NCI-H446 treated with DMSO at 0.1 percent for 48 hours (cell line): ENCODE measurements at places on chromosomes 12 and 14.

GRCh38 chr12:104608998-104609397 lies 152.2 kb downstream of the CHST11 start:
- DNase-seq, result peak; percentile 85

GRCh38 chr14:68696266-68696665 lies 96.6 kb downstream of the ZFP36L1 start:
- no peak for DNase-seq

GRCh38 chr12:80313209-80313608 lies 130.8 kb upstream of the PTPRQ start:
- DNase-seq, result no peak

- DNase-seq, result no peak
Observed at GRCh38 chr14:63510538-63510937, 32.6 kb downstream of the PPP2R5E start.

DNA sequence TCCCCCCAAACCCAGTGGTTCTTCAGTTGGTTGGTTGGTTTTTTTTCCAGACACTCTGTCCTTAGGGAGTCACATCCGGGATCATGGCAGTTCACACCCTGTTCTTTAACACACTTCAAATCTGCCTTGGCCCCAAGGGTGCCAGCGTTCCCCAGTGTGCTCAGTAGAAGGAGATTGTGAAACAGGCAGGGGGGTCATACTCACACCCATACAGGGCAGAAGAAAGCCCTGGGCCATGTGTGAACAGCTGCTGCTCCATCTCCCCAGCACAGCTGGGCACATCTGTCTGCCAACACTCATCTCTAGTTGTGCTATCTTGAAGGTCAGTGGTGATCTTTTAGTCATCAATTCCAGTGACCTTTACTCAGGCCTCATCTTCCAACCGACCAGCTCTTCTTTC lies 64.4 kb upstream of the FUT8 start:
- no peak for DNase-seq

DNA sequence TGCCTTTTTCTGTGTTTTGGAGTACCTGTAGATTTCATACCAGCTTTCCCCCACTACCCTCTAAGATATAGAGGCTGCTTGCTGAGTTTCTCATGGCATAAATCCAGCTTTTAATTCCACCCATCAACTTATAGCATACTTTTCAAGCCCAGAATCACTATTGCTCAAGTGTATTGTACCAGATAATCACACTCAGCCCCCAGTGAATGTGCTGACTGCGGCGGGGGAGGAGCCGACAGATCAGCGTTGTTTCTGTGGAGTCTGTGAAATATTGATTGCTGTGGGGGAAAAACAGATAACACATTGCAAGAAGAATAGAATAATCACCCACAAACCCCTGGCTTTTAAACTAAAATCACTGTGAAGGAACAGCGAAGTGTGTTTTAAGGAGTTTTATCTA lies 296.1 kb downstream of the TMEM132D start:
- DNase-seq, result no peak

- DNase-seq, result no peak
Observed at GRCh38 chr14:78292003-78292402, 121.8 kb downstream of the NRXN3 start.

DNA sequence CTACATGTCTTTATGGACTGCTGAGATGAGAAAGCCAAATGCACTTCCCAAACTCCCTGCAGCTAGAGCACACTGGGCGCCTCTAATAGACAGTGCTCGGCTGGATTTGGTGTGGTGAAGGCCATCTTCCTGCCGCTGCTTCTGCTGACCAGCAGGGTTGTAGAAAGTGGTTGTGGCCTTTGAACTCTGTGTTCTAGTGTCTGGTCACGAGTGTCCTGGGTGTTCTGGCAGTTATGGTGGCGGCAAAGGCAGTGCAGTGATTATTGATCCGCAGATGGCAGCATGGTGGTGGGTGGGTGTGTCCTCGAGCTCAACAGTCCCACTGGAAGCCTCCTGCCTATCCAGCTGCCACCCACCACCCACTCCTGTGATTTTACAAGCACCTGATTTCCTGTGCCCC lies 43.4 kb downstream of the SMIM41 start:
- DNase-seq, result no peak

DNA sequence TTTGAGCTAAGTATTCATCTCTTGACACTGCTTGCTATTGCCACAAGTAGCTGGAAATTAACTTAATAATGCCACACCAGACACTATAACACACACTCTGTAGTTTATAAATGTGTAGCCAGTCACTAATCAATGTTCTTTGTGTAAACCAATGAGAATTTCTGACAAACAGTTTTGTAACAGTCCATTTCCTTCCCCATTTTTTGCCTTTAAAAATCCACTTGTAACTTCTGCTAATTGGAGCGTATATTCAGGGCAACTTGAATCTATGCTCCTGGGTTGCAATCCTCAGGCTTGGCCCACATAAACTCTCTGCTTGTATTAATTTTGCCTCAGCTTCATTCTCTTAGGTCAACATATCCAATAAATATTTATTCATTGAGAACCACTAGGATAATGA lies 125.0 kb upstream of the DHRS4 start:
- DNase-seq, result no peak

- peak; percentile 25 for DNase-seq
Observed at GRCh38 chr12:3087758-3088650, 10.8 kb downstream of the TSPAN9 start.

DNA sequence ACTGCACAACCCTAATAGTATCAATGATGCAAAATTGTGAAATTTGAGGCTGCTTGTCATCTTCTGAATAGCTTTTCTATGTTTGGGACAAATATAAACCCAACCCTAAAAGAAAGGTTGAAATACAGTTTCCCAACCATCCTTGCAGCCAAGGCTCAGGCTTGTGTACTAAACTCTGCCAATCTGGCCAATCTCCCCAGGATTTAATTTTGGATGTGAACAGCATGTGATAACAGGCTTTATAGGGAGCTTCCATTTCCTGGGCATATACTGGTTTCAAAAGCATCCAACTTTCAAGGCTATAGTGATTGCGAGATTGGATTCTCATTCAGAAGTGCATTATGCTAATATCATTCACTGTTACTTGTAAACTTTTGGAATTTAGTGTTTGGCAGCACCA lies 55.7 kb upstream of the MUCL1 start:
- no peak for DNase-seq

- no peak for DNase-seq
Observed at GRCh38 chr12:62435303-62436163, 31.1 kb upstream of the MON2 start.

DNA sequence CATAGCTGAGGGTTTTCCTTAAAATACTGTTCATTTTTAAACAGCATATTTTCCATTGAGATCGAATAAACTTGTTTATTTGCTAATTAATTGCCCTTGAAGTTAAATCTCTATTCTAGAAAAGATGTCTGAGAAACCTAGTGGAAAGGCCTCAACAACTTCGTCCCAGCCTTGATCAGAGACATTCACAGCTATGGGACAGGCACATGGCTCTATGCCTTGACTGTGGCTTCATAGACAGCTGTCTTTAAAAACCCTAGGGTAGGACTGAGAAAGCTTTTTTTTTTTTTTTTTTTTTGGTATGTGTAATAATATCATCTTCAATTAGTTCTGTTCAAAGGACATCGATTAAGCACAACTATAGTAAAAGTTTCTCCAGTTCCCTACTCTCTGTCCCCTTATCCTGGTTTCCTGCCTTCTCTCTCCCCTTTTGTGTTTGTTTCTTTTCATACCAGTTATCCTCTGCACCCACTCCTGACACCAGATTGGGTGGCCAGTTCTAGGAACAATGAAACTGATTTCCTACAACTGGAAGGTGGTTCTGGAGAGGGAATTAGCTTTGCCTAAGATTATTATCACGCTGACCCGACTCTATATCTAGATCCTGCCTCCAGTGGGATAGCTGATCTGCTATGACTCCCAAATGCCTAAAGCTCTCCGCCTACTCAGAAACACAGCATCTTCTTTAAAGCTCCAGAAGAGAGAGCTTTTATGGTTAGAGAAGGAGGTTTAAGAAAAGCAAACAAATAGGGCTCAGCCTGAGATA lies 20.3 kb downstream of the SOCS2 start:
- DNase-seq, result peak; percentile 71

- DNase-seq, result no peak
Observed at GRCh38 chr14:63383776-63384367, 65.1 kb upstream of the GPHB5 start.

GRCh38 chr14:26199590-26200370 lies 398.1 kb downstream of the NOVA1 start:
- no peak for DNase-seq

DNA sequence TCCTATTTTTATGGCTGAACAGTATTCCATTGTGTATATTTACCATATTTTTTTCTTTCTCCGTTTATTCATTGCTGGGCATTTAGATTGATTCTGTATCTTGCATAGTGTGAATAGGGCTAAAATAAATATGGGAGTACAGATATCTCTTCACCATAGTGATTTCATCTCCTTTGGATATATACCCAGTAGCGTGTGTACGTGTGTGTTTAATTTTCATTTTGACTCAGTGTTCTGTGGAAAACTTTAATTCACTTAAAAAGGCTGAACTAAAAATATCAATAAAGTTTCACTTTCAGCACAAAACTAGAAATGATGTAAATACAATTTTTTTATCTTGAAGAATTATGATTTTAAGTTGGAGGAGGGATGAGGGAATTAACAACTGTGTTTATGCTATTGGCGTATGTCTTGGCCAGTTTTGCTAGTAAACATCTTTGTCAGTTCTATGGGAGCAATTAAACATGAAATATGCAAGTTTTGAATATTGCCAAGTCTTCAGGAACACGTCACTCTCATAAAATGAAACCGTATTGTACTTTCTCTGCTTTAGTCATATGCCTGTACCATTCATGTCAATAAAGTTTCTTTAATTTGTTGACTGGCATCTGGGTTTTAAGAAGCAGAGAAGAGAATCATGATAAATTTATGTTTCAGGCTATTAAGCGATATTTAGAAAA lies 99.8 kb downstream of the PTGER2 start:
- DNase-seq, result no peak

- no peak for DNase-seq
Observed at GRCh38 chr12:32303174-32303549, 96.2 kb upstream of the FGD4 start.

GRCh38 chr12:11607313-11608081 lies 42.0 kb upstream of the ETV6 start:
- no peak for DNase-seq

DNA sequence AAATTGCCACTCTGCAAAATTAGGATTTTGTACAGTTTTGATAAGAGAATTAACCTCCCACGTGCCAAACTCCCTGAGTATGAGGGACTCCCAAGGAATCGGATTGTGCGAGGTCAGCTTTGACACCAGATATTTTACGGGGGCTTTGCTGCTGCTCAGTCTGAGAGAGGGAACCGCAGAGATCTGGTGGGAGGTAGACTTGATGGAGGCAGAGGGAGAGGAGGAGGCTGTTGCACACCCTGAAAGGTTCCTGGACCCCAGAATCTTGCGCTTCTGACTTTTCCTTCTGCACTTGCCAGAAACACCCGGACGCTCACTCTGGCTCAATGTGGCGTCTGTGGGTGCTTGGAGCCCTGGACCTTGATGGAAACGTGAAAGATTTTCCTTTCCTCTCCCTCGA lies 83.9 kb downstream of the PAPOLA start:
- no peak for DNase-seq

DNA sequence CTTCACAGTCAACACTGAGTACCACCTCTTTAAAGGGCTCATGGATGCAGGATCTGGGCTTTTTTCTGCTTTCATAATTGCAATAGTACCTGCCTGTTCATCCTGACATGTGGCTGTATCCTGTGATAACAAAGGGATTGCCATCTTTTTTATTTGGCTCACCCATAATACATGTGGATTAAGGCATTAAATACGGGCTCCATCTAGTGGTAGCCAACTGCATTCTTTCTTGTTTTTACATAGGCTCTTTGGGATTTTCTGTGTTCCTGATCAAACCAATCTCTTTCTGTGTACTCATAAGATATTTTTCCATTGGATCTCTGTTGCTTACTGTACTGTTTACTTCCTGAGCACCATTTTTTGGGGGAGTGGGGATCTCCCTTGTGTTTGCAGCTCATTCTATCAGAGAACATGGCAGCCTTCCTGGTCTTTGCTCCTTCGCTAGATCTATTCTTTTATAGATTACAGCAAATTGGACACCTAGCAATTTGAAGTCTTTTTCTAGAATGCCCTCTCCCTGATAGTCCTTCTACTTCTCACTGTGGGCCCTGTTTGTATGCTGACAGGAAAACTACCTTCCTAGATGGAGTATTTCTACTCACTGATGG lies 723.4 kb upstream of the MDGA2 start:
- DNase-seq, result peak; percentile 39

DNA sequence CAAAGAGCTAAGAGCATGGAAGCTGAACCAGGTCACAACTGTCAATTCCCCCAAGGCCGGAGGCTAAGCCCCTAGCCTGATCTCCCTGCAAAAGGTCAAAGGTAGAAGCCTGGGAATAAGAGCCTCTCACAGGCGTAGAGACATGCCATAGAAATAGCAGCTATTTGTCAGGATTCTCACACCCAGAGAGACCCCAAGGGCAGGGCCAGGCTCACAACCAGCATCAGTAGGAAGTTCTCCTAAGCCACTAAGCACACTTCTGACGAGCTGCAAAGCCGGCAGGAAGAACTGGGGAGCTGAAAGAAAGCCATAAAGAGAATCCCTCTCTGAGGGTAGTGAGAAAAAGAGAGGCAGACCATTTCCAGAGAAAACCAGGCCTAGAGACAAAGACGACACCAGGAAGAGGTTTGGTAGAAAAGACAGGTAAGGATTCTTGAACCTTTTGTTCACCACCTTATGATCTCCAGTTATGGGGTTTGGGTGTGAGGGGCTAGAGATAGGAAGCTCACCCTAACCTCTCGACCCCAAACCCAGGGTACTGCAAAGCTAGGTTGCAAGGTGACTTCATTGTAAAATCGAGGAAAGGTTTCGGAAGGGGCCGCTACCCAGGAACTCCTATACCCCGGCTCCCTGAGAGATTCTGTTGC lies 1.0 kb downstream of the SMARCC2 start:
- no peak for DNase-seq

- no peak for DNase-seq
Observed at GRCh38 chr14:97177635-97178034, 380.5 kb downstream of the VRK1 start.

DNA sequence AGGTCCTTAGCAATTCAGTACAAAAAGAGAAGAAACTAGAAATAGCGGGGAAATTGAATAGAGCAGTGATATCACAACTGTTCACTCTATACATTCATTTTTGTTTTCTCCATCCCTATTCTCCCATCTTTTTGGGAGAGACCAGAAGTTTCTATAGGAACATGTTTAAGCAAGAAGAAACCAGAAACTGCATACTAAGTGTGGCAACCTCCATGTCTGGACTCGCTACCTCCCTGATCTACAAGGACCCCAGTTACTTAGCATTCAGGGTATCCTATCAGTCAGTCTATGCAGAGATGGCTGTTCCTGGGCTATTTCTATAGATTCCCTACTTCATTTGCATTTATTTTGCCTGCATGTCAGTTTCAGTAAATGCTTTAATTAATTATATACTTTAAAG lies 178.6 kb downstream of the PHLDA1 start:
- no peak for DNase-seq

GRCh38 chr14:49977126-49977841 lies 84.4 kb downstream of the ARF6 start:
- DNase-seq, result no peak

DNA sequence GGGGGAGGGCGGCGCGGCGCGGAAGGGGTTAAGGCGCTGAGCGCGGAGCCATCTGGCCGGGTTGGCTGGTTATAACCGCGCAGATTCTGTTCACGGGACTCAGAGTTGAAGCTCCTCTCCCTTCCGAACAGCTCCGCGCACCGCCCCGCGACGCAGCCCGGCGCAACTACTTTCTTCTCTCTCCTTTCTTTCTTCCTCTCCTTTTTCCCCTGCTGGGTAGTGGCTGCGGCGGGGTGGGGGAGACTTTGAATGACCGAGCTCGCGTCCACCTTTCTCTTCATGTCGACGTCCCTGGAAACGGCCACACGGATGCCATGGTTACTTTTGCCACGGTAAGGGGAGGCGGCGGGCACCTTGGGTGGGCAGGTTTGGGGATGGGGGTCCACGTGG lies at the start of gene NTF3:
Gene NTF3 (plus strand): TSS at position 98 of the 390 bp plus-strand sequence. CDS start 217 bp downstream, at position 315.
- peak; percentile 21 for DNase-seq
